Right atrium auricular region (tissue), 2 donors: ENCODE measurements at places on chromosomes 7 and 10.

GRCh38 chr7:157851501-157852067, 514.8 kb downstream of the DNAJB6 start:
- DNase-seq: peak; percentile 72

DNA sequence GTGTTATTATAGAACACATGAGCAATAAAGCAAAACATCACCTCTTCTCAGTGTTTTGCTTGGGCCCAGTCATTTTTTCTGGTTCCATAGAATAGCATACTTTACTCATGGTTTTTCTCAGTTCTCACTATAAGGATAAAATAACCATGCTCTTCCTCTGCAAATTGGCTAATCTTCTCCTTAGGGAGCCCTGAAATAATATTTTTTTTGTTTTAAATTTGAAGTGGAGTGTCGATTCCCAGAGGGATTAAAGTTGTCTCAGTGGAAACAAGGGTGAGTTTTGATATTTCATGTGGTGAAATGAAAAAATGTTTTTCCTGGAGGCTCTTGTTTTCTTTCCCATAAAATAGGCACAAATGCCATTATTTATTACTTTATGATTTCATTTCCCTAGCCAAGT, 127.3 kb downstream of the NOC3L start:
- no peak for DNase-seq

- no peak for DNase-seq
These were observed 86.7 kb upstream of the RET start for GRCh38 chr10:42990016-42990720.

DNA sequence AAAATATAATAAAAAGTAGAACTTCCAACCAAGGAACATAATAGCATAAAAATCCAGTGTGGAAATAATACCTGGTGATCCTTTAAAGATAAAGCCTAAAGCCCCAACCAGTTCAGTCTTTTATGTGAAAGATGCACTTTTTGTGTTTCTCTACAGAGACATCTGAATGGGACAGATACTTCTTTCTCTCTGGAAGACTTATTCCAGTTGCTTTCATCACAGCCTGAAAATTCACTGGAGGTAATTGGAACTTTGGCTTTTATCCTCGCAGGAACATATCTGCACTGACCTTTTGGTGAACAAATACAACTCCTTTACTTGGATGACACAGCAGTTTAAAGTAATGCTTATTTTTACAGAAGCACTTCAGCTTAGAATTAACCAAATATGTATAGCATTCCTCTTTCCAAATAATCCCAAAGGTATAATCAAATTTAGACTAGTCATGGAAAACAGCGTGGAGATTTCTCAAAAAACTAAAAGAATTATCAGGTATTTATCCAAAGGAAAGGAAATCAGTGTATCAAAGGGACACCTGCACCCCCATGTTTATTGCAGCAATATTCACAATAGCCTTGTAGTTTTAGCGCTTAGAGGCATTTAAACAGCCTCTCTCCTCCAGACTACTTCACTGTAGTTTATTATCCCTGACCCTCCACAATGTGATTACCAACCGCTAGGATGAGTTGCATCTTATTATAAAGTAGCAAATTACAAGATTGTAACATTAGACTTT, 16.8 kb downstream of the HNRNPA2B1 start:
- DNase-seq: no peak

GRCh38 chr7:29063872-29064271, 82.5 kb downstream of the CPVL start:
- DNase-seq: no peak

DNA sequence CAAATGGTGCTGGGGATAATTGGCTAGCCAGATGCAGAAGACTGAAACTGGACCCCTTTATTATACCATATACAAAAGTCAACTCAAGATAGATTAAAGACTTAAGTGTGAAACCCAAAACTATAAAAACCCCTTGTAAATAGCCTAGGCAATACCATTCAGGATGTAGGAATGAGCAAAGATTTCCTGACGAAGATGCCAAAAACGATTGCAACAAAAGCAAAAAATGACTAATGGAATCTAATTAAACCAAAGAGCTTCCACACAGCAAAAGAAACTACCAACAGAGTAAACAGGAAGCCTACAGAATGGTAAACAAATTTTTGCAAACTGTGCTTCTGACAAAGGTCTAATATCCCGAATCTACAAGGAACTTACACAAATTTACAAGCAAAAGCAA, 30.9 kb upstream of the PLXDC2 start:
- no peak for DNase-seq

- DNase-seq: no peak
These were observed 214.1 kb downstream of the TMEM178B start for GRCh38 chr7:141287936-141288335.

DNA sequence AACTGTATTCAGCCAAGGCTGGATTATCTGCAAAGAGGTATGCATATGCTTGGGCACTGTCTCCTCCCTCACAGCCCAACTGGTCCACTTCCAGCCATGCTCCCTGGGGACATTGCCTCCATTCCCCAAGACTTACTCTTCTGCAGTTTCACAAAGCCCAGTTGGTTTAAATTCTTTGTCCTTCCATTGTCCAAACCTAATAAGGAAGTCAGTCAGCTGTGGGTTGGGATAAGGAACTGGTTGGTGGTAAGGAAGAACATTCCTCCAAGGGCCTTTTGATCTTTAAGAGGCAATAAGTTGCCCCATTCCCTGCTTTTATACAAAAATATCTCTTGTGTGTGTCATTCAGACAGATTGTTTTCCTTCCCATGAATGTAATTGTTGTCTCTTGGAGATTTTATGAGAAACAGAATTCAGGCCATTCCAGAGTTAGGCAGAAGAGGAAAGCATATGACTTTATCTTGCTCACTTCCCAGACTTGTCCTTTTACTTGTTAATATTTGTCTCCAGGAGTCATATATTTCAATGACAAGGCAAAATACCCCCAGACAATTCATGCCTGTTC, 673.7 kb downstream of the SUGCT start:
- DNase-seq: no peak

DNA sequence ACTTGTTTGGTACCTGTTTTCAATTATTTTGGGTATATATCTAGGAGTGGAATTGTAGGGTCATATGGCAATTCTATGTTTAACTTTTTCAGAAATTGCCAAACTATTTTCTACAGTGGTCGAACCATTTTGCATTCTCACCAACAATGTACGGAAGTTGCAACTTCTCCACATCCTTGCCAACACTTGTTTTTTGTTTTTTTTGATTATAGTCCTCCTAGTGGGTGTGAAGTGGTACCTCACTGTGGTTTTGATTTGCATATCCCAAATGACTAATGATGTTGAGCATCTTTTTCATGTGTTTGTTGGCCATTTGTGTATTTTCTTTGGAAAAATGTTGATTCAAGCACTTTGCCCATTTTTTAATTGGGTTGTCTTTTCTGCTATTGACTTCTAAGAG, 122.1 kb downstream of the RPS24 start:
- no peak for DNase-seq

DNA sequence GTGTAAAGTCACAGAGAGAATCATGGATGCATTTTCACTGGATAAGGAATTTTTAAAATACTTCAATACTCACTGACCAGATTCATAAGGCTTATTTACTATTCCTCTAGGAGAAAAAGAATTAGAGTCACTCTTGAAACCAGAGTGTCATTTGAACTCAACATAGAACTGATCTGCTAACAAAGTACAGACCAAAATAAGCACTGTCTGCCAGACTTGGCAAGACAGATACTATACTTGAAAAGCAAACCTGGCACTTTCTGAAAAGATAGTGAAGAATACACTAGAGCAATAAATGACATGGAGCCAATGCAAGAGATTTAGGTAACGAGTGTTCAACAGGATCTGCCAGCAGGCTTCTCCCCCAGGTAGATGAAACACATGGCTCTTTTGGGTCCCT, 215.3 kb downstream of the CHCHD3 start:
- no peak for DNase-seq

GRCh38 chr10:24851629-24852028, 100.8 kb downstream of the PRTFDC1 start:
- DNase-seq: no peak

DNA sequence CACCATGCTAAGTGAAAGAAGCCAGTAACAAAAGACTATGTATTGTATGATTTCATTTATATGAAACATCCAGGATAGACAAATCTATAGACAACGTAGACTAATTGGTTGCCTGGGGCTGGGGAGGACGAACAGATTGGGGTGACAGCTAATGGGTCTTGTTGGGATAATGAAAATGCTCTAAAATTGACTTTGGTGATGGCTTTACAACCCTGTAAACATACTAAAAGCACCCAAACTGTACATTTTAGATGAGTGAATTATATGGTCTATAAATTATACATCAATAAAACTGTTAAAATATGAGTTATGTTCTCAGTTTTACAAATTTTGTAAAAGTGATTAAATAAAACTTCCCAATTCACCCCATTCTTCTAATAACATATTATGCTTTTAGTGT, 261.5 kb downstream of the ELMO1 start:
- DNase-seq: no peak

DNA sequence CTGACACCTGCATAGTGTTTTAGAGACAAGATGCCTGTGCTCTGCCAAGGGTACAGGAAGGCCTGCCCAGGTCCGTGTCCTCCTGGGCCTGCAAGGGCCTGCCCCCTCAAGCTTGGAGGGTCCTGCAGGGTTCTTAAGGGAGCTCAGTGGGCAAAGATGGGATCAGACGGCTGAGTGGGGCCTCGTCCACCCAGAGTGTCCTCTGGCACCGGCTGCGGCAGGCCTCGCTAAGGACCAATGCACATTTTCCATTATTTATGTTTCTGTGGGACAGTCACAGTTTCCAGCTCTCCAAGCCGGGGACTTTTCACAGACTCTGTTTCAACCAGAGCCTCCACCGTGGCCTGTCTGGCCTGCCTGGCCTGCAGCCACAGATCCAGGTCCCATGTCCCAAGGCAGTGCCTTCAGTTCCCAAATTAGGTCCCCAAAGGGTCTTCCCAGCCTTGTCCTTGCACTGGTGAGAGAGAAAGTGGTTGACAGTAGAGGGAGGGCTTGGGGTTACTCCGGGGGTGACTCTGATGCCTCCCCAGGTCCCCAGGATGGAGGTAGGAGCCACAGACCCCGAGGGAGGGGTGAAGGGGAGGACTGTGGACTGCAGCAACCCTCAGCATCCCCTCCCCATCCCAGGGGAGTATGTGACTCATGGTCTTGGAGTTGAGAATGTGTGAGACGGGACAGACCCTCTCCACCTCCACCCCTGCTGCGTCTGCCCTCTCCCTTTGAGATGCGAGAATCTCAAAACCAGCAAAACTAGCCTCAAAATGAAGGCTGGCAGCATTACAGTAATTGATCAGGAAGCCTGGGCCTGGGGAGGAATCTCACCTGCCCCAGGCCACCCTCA, 14.8 kb downstream of the MYL10 start:
- DNase-seq: no peak

GRCh38 chr7:24659505-24659904, 86.3 kb downstream of the PALS2 start:
- no peak for DNase-seq

DNA sequence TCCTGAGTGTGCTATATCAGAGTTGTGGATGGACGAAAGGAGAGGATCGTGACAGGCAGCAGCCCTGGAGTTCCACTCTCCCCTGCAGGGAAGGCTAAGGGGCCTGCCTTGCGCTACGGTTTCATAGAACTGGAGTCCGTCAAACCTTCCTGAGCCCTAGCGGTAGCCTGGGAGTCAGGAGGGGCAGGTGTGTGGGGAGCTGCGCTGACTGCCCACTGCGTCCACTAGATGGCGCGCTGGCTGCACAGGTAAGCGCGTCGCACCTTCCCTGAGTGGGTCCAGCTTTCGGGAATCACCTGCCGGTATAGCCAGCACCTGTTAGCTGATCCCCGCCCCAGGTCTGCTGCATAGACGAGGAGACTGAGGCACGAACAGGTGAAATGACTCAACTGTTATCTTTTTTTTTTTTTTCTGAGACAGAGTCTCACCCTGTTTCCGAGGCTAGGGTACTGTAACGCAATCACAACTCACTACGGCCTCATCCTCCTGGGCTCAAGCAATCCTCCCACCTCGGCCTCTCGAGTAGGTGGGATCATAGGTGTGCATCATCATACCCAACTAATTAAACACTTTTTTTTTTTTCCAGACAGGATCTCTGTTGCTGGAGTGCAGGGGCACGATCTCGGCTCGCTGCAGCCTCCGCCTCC, 20.2 kb upstream of the BAIAP2L1 start:
- no peak for DNase-seq

DNA sequence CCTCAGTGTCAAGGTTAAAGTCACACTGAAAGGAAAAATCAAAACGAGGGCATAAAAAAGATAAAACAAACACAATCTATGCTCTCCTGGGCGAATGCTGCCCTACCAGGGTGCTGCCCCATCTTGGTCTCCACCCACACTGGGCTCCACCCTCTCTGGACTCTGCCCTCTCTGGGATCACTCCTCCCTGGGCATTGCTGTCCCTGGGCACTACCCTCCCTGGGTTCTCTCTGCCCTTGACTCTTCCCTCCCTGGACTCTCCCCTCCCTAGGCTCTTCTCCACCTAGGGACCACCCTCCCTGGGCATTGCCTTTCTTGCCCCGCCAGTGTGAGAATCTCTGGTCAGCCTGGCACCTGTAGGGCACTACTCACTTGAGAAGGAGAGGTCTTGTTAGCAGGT, 8.6 kb downstream of the GDF2 start:
- no peak for DNase-seq

DNA sequence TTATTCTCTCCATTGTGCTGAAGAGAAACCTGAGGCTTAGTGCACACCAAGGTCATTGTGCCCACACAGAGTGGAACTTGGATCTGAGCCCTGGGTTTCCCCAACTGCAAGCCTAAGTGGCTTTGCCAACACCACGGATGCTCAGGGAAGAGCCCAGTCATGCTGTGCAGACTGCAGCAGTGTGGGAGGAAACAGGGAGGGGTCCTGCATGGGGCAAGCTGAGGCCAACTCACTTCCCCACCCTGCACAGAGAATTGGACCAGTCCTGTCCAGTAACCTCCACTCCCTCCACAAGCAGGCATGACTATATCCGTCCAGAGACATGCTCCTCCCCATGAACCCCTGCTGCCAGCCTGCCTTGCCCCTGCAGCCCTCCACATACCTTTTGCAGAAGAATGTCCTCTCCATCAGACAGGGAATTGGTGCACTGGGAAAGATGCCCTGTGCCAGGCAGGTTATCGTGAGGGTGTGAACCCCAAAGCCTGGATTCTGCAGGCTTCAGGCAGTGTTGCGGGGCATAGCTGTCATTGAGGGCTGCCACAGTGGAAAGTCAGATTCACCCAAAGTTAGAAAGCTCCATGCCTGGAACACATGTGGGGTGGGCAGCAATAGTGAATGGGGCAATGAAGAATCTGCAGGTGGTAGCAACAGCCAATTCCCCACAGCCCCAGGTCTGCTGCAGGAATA, 44.9 kb downstream of the DRGX start:
- DNase-seq: no peak

GRCh38 chr10:125216861-125217260, 56.5 kb upstream of the CTBP2 start:
- DNase-seq: no peak

GRCh38 chr10:86522510-86522855, 891 bp upstream of the WAPL start:
- no peak for DNase-seq

- DNase-seq: no peak
These were observed 241.7 kb upstream of the NEBL start for GRCh38 chr10:21138769-21139340.
